Spleen (tissue), 13 donors: ENCODE measurements at places on chromosomes 11 and 22. TPM values are rescaled to one million over a fixed set of nuclear protein-coding genes. Genes with fewer than 3 reads are reported as not detected.

The HSPB2 gene
- 2.8 TPM for polyA plus RNA-seq

The UPK3A gene
- 2.4 TPM for polyA plus RNA-seq

The PATE4 gene
- not detected for polyA plus RNA-seq

The WNT7B gene
- not detected for polyA plus RNA-seq
